ENCODE measurements at places on chromosomes 1 and 21. TPM values are rescaled to one million over a fixed set of nuclear protein-coding genes. Genes with fewer than 3 reads are reported as not detected.

GRCh38 chr21:46120301-46121285 lies 22.7 kb downstream of the COL6A2 start:
- H3K4me3 ChIP-seq: no peak overlapping the region
- DNase-seq: peak; percentile 21
- H3K36me3 ChIP-seq: peaks cover 45% of the 10 kb centered on the region
- no peak overlapping the region for H3K27ac ChIP-seq
- no peaks in the 10 kb centered on the region for H3K4me1 ChIP-seq
- no peaks in the 10 kb centered on the region for H3K27me3 ChIP-seq

Gene MROH7
- 0.09 TPM for total RNA-seq

Gene PAFAH2
- 8.2 TPM for total RNA-seq

- H3K36me3 ChIP-seq: no peaks in the 10 kb centered on the region
- no peak overlapping the region for H3K4me3 ChIP-seq
- no peaks in the 10 kb centered on the region for H3K27me3 ChIP-seq
- no peak overlapping the region for H3K27ac ChIP-seq
- DNase-seq: peak; percentile 25
- peaks cover 2% of the 10 kb centered on the region for H3K4me1 ChIP-seq
These were observed 42.3 kb downstream of the MAN1C1 start for GRCh38 chr1:25658791-25659431.

- H3K27ac ChIP-seq: no peak overlapping the region
- no peaks in the 10 kb centered on the region for H3K4me1 ChIP-seq
- no peak for DNase-seq
- H3K36me3 ChIP-seq: no peaks in the 10 kb centered on the region
- H3K4me3 ChIP-seq: no peak overlapping the region
- no peaks in the 10 kb centered on the region for H3K27me3 ChIP-seq
These were observed 85.5 kb upstream of the KIAA0040 start for GRCh38 chr1:175277783-175278733.
